T-helper 22 cell (primary cell): ENCODE measurements at places on chromosomes 12 and 14.
A peak's percentile ranks its signal among the peaks of the same experiment; 100 is the strongest.

- no peak for DNase-seq
Observed at GRCh38 chr12:10276774-10277173, 30.9 kb upstream of the KLRD1 start.

GRCh38 chr12:110888256-110888991 lies 32.0 kb downstream of the MYL2 start:
- DNase-seq: no peak

DNA sequence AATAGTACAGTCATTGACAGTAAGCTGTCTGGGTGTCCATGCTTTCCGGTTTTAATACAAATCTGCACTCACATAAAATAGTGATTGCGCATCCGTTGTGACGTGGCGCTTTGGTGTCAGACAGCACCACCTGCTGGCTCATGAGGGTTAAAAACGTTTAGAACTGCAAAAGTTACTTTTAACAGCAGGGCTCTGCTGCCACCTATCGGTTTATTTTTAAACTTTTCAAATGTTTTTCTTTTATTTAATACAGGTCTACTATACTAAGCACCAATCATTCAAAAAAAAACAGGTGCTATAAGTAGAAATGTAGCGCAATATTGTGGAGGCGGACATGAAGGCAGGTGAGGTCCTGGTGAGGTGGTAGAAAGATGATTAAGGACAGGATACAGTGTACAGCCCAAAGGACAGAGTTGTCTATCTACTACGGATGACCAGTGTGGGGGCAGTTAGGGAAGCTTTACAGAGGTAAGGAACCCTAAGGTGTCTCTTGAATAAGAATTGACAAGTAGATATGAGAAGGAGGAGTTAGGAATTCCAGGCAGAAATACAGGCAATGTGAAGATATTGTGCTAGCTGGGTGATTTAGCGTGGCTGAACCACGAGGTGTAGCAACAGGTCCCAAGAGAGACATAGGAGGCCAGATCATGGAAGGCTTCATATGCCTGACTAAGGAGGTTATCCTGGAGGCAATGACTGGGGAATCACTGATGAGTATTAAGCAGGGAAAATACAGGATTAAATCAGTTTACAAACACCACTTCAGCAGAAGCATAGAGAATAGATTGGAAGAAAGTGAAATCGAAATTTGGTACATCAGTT lies 91.5 kb upstream of the PRB2 start:
- DNase-seq: peak; percentile 53

- no peak for DNase-seq
Observed at GRCh38 chr14:22370084-22370847, 218.8 kb downstream of the DAD1 start.

DNA sequence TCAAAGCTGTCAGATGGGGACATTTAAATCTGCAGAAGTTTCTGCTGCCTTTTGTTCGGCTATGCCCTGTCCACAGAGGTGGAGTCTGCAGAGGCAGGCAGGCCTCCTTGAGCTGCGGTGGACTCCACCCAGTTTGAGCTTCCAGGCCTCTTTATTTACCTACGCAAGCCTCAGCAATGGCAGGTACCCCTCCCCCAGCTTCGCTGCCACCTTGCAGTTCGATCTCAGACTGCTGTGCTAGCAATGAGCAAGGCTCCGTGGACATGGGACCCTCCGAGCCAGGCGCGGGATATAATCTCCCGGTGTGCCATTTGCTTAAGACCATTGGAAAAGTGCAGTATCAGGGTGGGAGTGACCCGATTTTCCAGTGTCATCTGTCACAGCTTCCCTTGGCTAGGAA lies 115.5 kb downstream of the FUT8 start:
- DNase-seq: no peak

DNA sequence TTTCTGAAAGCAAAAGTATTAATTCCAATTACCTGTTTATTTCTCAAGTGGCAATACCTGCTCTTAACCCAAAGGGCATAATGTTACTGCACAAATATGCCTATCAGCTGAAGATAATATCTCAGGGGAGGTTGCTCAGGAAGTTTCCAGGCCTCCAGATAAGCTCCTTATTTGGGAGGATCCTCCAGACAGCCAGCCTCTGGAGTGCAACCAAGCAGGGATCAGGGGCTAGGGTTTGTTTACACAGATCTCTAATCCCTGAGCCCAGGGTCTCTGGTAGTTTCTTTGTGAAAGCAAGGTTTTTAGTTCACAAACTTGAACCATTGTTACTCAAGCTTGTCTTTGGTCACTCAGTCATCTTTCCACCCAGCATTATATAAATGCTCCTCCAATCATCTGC lies 124.4 kb downstream of the SLC38A4 start:
- no peak for DNase-seq

- DNase-seq: no peak
Observed at GRCh38 chr14:99124482-99125105, 147.4 kb downstream of the BCL11B start.

GRCh38 chr12:53122961-53123468 lies 19.7 kb downstream of the SOAT2 start:
- no peak for DNase-seq

DNA sequence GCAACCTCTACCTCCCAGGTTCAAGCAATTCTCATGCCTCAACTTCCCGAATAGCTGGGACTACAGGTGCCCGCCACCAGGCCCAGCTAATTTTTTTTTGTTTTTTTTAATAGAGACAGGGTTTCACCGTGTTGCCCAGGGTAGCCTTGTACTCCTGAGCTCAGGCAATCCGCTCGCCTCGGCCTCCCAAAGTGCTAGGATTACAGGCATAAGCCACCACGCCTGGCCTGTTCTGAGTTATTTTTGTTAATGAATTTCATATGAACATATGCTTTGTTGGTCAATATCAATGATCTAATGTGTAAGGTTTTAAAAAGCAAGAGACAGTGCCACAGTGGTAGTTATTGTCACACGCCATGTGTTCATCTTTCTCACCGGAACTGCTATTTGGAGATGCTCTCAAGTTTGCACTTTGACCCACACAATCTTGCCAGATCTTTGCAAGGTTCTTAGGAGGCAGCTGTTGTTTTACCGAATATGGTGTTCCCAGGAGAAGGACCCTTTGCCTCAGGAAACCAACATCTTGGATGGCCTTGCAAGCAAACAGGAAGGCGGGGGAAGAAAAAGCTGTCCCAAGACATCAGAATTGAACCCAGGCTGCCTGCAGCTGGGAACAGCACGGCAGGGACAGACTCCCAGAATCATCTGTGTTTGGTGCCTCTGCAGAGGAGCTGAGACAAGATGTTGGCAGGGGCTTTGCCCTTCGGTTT lies 30.0 kb downstream of the GALNT16 start:
- no peak for DNase-seq

DNA sequence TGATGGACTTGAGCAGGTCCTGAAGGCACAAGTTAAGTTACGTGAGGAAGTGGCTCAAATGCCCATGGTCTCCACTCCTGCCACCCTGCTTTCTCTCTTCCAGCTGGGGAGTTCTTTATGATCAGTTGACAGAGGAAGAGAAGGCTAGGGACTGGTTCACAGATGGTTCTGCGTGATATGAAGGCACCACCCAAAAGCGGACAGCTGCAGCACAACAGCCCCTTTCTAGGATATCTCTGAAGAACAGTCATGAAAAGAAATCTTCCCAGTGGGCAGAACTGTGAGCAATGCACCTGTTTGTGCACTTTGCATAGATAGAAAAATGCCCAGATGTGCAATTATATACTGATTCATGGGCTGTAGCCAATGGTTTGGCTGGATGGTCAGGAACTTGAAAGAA lies 162.4 kb upstream of the FSCB start:
- DNase-seq: no peak

DNA sequence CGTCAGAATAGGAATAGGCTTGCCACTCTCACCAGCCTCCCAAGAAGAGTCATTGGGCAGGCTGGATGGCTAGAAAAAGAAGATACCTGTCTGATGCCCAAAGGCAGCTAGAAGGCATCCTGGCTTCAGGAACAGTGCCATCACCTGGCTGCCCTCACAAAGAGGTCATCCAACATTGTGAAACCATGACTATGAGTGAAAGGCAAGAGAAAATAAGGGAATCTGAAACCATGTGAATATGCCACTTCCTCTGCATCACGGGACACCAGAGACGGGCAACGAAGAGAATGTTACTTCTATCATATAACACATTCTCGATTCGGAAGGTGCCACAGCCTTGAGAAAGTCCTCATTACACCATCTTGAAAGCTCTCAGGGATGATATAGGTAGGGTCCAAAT lies 182.0 kb downstream of the DAD1 start:
- DNase-seq: no peak

DNA sequence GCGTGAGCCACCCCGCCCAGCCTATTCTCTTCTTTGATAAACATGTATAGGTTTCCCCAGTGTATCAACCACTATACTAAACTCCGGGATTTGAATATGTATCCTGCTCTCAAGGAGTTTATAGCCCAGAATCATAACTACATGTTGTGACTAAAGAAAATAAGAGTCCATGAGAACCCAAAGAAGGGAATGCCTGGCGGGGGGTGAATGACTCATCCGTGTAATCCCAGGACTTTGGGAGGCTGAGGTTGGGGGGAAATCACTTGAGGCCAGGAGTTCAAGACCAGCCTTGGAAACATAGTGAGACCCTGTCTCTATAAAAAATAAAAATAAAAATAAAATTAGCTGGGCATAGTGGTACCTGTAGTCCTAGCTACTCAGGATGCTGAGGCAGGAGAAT lies 57.2 kb downstream of the SIX6 start:
- no peak for DNase-seq

GRCh38 chr12:53963434-53964314 lies 9.0 kb downstream of the HOXC12 start:
- DNase-seq: no peak

DNA sequence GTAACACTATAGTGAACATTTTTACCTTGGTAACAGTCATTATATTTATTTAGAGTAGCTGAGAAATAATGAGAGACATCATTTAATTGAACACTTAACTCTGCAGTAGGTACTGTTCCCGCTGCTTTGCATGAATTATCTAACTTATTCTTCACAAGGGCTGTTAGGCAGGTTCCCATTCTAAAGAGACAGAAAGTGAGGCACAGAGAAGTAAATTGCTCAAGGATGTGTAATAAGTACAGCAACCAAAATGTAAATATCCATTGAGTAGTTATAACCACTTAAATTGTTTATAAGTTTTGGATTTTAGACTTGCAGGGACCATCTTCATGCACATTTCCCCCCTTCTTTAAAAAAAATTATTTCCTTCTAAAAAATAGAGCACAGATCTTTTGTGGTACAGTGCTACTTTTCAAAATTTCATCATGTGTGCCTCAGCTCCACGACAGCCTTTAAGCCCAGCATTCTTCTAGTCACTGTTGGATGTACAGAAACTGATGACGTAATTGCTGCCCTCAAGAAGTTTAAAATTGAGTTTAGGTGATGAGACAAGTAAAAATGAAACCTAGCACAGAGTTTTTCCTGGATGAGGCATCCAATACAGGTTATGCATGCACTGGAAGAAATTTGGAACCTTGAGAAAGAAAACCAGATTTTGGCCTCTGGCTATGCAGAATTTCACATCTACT lies 6.0 kb upstream of the MANSC4 start:
- no peak for DNase-seq

DNA sequence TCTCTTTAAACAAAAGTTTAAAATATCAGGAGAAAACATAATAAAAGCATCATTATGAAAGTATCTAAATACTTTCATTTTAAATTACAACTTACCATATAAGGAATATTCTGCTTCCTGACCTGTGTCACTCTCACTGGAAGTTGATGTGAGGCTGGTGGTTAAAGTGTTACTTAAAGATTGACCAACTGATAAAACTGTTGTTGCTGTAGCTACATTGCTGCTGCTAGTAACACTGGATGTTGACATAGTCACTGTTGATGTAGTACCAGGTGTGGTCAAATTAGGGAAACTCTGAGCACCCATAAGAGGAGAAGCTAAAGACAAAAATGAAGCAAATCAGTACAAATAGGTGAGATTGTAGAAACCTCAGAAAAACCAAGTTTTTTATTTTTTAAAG lies 79.9 kb downstream of the HECTD1 start:
- DNase-seq: peak; percentile 39

- DNase-seq: no peak
Observed at GRCh38 chr12:129371268-129371667, 518.0 kb downstream of the GLT1D1 start.

DNA sequence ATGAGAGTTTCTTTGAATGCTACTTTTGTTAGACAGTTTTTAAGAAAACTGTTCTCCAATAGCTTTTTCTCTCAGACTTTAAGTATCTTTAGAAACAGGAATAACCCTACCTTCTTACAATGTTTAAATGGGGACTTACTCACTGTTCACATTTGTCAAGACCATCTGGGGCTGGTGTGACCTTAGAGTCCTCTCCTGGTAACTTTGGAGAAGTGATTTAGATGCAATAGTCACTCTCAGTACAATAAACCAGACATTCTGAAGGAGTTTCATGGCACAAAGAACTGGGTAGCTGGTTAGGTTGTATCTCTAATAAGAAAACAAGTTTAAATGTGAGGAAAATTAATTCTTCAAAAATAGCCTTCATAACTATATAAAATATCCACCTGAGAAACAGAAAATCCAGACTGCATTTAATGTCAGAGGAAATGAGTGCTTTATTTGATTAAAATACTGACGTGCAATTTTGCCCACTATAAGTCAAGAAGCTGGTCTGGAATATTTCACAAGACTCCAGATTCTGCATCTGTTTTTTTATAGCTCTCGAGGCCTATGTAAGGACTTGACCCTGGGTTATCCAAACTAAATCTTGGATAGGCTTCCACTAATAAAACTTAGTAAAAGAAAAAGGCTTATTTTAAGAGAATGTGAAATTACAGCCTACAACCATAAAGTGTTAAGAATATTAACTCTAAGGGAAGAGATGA lies 108.7 kb downstream of the PTGER2 start:
- DNase-seq: no peak

GRCh38 chr12:110717037-110717436 lies 25.7 kb downstream of the PPP1CC start:
- DNase-seq: no peak

DNA sequence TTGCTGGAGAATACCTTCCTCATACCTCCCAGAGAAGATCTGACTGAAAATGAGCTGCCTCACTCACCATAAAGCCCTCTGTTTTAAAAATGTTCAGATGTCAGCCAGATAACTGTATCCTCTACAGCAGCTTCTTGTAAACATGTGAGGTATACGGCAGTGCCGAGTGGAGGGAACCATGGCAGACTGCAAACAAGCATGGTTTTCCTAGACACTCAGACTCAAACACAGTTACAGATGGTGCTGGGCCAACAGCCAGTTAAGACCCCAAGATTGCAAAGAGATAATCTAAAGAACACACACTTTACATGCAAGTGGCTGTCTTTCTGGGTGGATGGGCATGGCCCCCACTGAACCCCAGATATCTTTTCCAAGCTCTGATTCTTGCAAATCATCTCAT lies 16.6 kb upstream of the CCDC177 start:
- DNase-seq: no peak

DNA sequence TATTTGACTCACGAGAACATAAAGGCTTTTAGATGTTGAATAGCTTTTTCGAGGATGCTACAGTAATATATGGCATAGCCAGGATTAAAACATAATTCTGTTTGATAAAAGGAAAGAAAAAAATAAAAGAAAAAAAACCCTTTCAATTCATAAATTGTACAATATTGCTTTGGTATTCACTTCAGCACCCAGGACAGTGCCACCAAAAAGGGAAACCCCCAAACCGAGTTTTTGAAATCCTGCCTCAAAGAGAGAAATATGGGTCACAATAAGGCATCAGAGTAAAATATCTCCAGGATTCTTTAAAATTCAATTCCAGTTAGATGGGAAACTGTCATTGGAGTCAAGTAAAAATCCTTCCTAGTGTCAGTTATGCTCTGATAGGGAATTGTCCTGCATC lies 551.2 kb upstream of the SEL1L start:
- DNase-seq: no peak
